Activated CD4-positive, alpha-beta memory T cell treated with anti-CD3 and anti-CD28 coated beads, Interleukin-2, amount 10 ng/mL, durations not matched to agents 7 days and 5 days (primary cell): ENCODE measurements at places on chromosomes 7 and 10. TPM values are rescaled to one million over a fixed set of nuclear protein-coding genes. Genes with fewer than 3 reads are reported as not detected.

DNA sequence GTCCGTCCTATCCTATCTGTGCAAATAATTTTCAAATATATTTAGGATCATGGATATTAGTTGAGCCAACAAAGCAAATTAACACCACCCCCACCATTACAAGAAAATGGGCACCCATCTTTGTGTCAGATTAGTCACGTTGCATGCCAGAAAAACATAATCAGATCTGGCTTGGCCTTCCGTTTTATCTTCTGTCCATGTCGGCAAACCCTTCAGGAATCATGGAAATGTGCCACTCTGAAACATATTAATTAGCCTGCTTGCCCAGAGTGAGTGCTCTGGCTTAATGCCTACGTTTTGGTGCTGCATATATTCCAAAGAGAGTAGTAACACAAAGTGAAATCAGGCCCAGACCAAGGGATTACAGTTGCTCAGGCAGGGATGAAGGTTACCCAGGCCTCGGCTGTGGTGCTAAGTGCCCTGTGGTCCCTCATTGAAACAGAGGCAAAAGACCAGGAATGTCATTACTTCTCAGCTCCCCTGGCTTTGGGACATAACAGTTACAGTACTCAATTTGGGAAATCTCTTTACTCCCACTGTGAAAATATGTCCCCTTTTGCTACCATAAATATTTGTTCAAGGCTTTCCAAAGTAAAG, 154.0 kb upstream of the LSM8 start:
- DNase-seq = no peak

- no peak for DNase-seq
Observed at GRCh38 chr7:148223160-148223559, 367.4 kb upstream of the C7orf33 start.

DNA sequence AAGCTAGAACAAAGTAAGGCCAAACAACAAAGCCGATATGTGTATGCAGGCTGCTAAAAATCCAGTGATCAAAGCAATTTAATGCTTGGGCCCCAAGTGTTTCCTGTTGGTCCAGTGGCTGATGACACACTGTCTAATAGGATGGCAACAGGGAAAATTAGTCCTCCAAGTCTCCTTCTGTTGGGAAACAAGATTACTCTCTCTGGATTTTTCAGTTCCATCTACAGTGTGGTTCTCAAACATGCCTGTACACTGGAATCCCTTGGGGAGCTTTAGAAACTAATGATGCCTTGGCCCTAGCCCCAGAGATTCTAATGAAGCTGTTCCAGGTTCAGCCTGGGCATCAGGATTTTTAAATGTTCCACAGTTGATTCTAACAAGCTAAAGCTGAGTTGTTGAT, 198.7 kb downstream of the AHR start:
- no peak for DNase-seq

DNA sequence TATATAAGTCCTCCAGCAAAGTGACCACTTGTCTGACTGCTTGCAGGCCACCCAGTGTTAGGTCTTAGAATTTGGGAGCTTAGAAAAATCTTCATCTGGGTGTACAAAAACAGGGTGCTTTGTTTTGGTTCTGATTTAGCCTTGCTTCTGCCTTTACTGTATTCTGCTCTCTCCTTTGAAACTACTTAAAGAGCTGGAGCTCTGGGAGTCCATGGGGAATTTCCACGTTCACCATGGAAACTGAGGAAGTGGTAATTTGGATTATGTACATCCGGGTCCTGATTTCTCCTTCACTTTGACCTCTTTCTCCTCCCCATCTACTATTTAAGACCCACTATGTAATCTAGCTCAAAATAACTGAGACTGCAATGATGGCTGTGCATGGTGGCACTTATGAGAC, 103.0 kb downstream of the JAZF1 start:
- no peak for DNase-seq

DNA sequence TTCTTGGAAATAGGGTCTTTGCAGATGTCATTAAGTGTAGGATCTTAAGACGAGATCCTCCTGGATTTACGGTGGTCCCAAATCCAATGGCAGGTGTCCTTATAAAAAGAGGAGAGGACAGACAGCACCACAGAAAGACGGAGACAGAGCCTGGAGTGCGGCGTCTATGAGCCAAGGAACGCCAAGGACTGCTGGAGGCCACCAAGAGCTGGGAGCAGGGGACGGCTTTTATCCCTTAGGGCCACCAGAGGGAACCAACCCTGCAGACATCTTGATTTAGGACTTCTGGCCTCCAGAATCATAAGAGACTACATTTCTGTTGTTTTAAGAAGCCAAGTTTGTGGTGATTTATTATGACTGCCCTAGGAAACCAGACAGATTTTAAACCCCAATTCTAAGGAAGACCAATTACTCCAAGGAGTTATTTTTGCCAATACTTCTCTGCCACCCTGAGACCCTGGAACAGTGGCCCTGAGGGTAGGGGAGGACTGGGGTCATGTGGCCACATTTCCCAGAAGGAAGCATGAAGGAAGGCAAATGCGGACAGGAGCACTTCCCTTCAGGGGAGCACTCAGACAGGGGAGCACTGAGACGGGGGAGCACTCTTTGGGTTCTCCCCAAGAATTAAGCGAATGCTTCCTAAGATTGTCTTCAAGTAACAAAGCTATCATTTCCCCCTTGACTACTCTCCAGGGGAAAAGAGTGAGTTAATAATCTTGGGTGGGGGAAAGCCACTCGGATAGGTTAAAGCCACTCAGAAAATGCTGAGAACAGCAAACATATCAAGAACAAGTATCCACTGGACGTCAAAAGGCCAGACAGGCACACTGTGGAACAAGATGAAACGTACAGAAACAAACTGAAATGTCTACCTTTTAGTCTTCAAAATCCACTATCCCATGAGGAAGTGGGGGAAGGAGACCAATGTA, 67.5 kb downstream of the CHST15 start:
- DNase-seq = no peak

GRCh38 chr10:29228562-29228961, 60.3 kb upstream of the LYZL1 start:
- no peak for DNase-seq

DNA sequence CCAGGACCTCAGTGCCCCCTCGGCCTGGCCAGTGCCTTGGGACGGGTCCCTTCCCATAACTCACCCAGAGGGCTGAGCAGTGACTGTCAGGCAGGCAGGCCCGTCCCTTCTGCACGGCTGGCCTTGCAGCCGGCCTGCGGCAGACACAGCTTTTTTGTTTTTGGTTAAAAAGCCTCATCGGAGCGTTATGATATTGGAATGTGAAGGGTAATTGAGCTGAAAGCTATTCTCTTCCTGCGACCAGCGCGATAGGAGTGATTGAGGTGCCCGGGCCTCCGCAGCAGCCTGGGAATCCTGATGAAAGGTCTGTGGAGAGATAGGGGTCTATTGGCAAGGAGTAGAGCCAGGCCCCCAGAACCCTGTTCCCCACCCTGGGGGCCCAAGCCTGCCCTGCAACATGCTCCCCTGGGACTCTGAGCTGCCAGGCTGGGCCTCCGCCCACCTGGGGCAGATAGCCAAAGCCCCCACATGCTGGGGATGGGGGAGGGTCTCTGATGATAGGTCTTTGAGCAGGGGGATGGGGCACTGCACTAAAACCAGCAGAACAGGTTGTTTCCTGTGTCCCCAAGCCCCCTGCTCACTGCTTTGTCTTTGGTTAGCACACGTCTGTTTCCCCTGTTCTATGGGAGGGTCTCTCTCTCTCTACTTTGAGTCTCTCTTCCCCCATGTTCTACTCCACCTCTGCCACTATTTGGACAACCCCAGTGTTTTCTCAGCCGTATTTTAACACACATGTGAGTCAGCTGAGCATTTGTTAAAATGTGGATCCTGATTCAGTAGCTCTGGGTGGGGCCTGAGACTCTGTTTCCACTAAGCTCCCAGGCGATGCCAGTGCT, 131.9 kb downstream of the CDH23 start:
- no peak for DNase-seq

GRCh38 chr7:34189031-34189430, 283.7 kb downstream of the BMPER start:
- DNase-seq = no peak

GRCh38 chr7:127819975-127820731, 168.2 kb downstream of the SND1 start:
- no peak for DNase-seq

DNA sequence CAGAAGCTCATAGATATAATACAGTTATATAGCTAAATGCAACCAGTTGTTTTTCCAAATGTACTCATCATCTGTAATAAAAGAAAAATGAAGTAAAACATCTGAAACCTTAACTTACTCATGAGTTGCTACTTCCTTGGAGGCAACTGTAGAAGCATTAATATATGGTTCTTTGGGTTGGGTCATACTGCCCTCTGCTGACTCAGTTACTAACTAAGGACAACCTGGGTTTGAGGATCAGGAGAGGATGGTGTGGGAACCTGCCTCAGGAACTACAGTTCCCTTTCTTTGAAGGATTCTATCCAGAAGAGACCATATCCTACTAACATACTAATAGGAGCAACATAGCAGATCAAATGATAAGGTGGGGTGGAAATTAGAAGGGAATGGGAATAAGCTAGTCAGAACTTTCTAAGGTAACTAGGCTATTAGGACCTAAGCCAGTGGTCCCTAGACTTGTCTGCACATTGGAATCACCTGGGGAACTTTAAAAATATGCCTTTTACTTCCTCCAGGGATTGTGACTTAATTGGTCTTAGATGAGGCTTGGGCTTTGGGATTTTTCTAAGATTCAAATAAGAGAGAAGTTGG, 20.7 kb downstream of the COX15 start:
- peak; percentile 25 for DNase-seq

- no peak for DNase-seq
Observed at GRCh38 chr7:80604436-80604835, 34.0 kb upstream of the CD36 start.

The ITIH2 gene
- not detected for total RNA-seq

The APBB1IP gene
- total RNA-seq = 82.2 TPM
